ELF-1 (cell line): ENCODE measurements at places on chromosomes 16 and 17.
A peak's percentile ranks its signal among the peaks of the same experiment; 100 is the strongest.

DNA sequence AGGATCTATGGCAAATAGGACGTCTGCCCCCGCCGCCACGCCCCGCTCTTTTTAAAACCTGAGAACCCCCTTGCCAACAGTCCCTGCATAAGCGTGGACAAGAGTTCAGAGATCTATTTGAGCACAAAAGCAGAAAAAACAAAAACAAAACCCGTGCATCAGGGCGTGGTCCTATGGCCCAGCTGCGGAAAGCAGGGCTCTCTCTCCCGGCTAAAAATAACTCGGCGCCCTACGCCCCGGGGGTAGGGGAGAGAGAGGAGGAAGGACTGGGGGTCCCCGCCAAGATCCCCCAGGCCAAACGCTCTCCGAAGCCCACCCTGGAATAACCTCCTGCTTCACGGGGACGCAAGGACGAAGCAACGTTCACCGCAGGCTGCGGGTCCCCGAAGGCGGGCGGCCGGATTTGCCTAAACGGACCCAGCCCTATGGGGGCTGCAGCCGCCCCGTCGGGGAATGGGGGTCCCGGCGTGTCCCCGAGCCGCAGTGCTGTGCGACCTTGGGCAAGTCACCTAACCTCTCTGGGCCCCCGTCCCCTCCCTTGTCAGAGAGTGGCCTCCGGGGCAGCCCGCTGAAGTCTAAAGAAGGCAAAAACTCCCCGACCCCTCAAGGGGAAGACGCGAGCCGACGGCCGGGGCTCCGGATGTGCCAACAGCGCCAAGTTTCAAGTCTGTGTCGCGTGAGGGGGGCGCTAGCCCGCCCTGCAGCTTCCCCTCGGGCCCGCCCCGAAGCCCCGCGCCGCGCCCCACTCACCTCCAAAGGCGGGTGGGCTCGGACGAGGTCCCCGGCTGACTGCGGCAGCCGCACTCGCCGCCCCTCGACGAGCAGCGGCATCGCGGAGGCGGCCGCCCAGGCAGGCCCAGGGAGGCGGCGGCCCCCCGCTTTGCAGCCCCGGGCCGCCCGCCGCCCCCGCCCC is 477 bp downstream of the NTAN1 start:
- peak; percentile 51 for DNase-seq

- no peak for DNase-seq
Observed at GRCh38 chr16:51872524-51872923, 674.4 kb downstream of the TOX3 start.

GRCh38 chr17:79388556-79389295 is 222.1 kb downstream of the RBFOX3 start:
- DNase-seq = peak; percentile 76

DNA sequence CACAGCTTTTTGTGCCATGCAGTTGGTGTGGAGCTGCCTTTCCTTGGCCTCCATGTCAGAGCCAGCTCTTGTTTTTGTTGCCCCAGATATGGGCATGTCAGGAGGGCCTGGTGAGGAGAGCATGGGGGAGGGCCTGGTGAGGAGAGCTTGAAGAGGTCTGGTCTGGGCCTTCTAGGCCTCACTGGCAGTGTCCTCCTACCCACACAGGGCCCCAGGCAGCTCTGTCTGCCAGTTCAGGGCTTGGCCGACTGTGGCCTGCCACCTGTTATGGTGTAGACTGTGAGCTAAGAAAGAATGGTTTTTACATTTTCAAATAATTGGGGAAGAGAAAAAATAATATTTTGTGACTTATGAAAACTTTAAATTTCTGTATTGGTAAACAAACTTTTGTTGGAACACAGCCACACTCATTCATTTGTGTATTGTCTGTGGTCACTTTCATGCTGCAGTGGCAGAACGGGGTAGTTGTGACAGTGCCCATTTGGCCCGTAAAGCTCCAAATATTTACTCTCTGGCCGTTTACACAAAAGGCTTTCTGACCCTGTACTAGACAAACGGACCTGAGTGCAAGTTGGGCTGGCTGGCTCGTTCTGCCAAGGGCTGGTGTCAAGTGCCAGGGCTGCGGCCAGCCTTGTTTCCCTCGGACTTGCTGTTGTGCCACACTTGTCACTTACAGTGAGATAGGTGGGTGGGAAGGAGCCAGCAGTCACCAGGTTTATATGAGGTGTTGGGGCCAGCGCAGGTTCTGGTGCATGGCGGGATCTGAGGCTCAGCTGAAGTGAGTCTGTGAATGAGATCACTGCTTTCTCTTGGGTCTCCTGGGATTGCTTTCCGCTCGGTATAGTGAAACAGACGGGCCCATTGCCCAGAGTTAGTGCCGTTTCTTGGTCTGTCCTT is 18.2 kb downstream of the PGS1 start:
- DNase-seq = no peak

DNA sequence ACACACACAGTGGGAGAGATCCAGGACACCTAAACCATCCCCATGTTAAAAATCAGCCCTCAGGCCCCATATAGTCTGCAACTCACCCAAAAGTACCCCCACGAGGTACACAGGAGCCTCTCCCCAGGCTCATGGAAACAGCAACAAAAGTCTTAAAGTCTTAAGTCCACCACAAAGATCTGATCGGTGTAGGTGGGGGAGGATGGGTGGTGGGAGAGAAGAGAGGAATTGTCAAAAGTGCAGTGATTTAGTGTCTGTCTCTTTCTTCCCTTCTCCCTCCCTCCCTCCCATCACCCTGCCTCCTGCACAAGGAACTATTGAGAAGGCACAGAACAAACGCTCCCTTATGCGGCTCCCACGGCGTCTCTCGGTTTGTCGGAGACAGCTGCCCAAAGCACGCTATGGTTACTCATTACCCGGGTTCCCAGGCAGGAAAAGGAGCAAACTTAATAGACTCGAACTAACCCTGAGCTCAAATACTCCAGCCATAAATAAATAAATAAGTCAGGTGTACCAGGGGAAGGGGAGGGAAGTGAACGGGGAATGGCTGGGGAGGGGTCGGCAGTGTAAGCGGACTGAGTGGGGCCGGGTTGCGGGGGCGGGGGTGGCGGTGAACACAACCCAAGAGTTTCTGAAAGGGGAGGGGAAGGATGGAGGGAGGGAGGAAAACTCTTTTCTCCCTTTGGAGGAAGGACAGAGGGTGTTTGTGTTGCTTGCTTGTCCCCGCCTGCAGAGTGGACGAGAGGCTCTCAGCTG is 477.4 kb downstream of the SLC39A11 start:
- no peak for DNase-seq

DNA sequence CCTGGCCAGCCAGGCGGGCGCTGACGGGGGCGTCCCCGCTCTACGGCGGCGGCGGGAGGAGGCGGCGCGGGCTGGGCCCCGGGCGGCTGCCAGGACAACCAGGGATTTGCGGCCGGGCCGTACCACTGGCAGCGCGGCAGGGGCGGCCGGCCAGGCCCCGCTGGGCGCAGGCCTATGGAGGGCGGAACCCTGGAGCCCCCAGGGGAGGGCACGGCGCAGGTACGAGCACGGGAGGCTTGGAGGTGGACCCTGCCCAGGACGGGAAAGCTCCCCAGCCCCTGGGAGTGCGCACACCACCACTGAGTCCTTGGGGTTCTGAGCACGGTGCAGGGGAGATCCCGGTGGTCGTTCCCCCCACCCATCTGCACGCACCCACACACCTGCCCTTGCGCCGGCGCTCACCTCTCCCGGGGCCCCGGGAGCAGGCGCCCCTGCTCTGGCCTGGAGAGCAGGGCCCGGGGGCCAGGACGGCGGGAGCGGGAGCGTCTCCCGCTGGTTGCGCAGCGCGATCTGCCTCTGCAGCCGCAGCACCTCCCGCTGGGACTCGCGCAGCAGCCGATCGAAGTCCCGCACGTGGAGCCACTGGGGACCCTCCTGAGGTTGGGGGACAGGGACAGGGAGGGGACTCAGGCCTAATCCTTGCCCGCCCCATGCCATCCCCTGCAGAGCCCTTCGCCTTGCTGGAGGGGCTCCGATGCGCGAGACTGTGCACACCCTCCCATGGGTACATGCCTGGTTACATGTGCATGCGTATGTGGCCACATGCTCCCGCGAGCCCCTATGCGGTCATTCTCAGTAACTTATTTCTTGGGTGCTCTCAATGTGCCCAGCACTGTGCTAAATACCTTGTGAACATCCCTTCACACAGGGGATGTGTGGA is 3.9 kb downstream of the TSPOAP1 start:
- DNase-seq = peak; percentile 65

GRCh38 chr17:73196500-73196899 is 3.6 kb downstream of the COG1 start:
- peak; percentile 89 for DNase-seq

- DNase-seq = no peak
Observed at GRCh38 chr16:80739523-80739922, 64.9 kb downstream of the CDYL2 start.

DNA sequence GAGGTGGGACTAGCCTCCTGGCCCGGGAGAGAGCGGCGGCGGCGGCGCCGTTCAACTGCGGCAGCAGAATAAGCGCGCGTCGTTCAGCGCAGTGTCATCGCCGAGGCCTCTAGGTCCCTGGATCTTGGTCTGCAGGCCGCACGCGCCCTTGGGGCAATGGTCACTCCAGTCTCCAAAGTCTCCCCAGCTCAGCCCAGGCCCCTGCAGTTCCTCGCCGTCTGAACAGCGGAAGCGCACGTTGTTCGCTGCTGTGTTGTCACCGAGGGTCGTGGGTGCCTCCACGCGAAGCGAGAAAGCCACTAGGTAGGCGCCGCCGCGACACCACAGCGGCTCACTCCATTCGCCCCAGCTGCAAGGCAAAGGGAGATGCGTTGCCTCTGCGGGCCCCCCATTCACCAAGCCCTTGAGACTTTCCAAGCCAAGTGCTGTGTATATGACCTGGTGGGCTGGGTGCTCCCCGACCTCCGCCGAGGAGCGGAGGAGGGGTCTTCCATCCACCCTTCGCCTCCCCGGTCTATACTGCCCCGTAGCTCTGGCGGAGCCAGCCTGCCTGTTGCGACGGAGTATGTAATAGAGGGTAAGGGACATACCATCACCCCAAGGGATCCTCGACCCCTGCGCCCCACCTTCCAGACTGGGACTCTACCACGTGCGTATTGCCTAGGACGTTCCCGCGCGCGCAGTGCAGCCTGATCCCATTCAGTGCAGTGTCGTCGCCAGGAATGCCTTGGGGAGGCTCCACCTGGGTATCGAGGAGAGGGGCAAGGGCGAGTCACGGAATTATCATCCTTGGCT is 656 bp downstream of the VMO1 start:
- DNase-seq = peak; percentile 39

- DNase-seq = no peak
Observed at GRCh38 chr16:74832228-74832627, 57.6 kb upstream of the FA2H start.

DNA sequence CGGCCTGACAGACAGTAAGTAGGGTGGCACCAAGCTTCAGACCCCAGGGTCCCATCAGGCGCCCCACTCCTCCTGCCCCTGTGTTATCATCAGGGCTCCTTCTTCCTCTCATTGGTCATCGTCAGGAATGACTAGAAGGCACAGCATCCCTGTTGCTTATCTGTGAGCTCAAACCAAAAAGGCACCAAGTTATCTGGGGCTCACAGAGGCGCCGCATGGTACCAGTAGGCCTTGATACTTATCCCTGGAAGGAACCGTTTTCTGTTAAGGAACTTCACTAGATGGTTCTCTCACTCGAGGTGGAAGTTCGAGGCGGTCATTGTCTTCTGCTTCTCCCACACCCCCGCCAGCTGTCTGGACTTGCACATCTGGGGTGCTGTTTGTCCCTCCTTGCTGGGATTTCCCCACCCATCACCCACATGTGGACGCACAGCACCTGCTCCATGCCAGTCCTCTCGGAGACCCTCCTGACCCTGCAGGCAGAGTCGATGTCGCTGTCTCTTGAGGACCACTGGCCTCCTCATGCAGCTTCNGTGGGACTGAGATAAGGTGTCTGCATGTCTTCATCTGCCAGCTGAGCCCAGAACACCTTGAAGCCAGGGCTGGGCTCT is 52.1 kb downstream of the METRNL start:
- no peak for DNase-seq

GRCh38 chr16:19236561-19237209 is 48.8 kb upstream of the CLEC19A start:
- no peak for DNase-seq

DNA sequence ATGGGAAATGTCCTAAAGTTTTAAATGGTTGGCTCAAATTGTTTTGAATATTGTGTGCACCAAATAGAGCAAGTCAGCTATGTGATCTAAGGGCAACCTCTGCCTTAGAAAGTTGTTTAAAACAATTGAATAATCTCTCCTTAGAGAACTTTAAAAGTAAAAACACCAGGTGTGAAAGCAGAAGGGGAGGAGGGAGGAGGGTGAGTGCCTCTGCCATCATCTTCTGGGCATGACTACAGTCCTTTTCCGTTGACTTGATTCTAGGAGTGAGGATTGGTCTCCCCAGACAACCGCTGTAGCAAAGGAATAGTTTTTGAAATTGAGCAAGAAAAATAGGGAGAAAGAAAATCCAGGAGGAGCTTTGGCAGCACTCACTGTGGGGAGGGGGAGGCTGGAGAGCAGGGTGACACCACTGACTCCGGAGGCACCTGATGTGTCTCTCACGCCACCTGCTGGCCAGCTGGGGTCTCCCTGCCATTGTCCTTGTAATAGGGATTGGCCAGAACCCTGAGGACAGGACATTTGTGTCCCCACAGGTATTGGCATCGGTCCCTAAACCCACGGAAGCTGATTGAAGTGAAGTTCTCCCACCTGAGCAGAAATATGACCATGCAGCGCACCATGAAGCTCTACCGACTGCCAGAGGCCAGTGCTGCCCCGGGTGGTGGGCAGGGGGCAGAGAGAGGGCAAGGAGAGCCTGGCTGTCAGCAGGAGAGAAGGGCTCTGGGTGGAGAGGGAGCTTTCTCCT is 33.3 kb downstream of the PLCD3 start:
- peak; percentile 86 for DNase-seq

- no peak for DNase-seq
Observed at GRCh38 chr17:60305141-60305540, 86.8 kb downstream of the USP32 start.

DNA sequence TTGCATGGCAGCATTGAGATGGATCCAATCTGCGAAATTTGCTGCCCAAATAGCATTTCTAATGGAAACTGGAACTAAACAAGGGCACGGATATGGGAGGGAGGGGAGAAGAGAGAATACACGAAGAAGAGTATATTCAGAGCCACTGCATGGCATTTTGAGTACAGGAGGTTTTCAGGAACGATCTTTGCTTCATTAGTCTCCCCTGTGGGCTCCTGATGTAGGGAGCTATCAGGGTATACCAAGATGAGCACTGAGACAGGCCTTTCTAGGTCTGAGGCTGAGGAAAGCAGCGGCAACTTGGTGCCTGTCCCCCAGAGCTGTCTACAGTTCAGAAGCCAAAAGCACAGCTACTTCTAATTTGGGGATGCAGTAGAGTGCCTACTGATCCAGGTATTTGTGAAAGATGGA is 257.7 kb upstream of the PMFBP1 start:
- DNase-seq = no peak

DNA sequence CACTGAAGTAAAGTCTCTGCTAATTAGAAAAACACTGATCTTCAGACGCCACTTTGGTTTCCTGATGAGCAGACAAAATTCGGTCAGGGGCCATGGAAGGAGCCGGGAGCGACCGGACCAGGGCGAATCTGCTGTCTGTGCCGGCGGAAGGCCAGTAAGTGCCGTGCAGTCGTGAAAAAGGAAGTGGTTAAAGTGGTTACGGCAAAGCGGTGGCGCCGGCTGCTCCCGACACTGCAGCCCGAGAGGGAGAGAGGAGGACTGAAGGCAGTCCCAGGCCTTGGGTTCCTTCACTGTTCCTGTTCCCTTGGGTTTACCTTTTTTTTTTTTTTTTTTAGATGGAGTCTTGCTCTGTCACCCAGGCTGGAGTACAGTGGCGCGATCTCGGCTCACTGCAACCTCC is 17.3 kb upstream of the HEXD start:
- DNase-seq = no peak

- no peak for DNase-seq
Observed at GRCh38 chr16:81817789-81818567, 38.9 kb downstream of the PLCG2 start.

GRCh38 chr17:63476854-63477479 is at the start of gene ACE:
TSS of gene ACE (plus strand) at chr17:63477061. CDS start at chr17:63477095, 34 bp downstream.
- DNase-seq = peak; percentile 58

- DNase-seq = no peak
Observed at GRCh38 chr16:72287649-72288048, 115.7 kb upstream of the PMFBP1 start.
